ENCODE measurements at places on chromosomes 2 and 18. TPM values are rescaled to one million over a fixed set of nuclear protein-coding genes. Genes with fewer than 3 reads are reported as not detected.

DNA sequence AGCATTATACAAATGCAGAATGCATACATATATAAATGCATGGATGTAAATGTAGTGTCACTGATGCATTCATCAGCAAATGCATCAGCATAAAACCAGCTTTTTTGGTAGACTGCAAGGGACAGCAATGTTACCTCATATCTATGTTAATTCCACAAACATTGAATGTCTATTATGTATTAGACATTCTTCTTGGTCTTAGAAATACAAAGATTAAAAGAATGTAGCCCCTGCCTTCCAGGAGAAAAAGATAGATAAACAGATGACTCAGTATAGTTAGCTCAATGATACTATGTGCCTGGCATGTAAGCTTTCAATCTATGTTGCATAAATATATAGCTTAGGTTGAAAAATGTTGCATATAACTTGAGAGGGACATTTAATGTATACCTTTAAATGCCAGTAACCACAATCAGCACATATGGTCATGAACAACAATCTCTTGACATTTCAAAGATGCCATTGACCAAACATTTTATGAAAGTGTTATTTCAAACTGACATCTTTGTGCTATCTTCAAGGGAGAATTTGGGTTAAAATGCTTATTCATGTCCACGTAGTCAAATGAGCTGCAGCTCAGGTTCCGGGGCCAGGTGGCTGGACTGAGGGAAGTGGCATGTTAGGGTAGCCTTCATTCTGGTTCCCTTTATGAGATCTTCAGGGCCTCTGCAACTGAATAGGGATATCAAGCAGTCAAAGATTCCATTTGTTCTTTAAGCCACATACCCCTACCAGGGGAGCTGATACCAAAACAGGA is 45.2 kb upstream of the GCG start:
- no peak overlapping the region for H3K4me3 ChIP-seq
- H3K27ac ChIP-seq, result no peak overlapping the region
- no peaks in the 10 kb centered on the region for H3K4me1 ChIP-seq
- no peaks in the 10 kb centered on the region for H3K36me3 ChIP-seq

- H3K27ac ChIP-seq, result no peak overlapping the region
- H3K4me3 ChIP-seq, result no peak overlapping the region
- H3K36me3 ChIP-seq, result no peaks in the 10 kb centered on the region
- no peaks in the 10 kb centered on the region for H3K4me1 ChIP-seq
These were observed 93.9 kb upstream of the RAB12 start for GRCh38 chr18:8515142-8515865.

DNA sequence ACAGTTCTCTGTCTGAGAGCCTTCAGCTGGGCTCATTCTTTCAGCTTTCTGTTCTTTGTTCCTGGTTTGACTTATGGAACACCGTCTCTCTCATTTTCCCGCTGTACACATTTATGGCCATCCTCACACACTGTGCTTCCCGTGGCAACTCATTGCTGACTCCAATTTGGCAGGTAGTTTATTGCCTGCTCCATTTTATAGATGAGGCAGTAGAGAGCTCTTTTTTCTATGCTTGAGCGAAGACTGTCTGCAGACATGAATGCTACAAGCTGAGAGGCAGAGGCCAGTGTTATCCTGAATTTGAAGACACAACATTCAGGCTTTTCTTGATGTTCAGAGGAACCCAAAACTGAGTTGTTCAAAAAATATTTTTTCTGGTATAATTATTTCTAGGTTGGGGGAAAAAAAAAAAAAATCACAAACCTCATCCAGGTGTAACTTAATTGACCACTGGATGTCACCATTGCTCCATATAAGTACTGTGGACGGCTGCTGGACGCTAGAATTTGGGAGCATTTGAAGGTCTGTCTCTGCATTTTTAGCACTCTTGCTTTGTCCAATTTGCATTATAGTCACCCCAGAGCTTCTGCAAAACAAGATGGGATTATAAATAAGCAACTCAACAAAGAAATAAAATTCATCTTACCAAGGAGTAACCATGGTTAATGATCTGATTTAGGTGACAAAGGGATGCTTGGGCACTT is 83.5 kb downstream of the HRH4 start:
- no peak overlapping the region for H3K27ac ChIP-seq
- H3K4me1 ChIP-seq, result no peaks in the 10 kb centered on the region
- H3K36me3 ChIP-seq, result no peaks in the 10 kb centered on the region
- no peak overlapping the region for H3K4me3 ChIP-seq

Gene C18orf63
- total RNA-seq, result 0.26 TPM

GRCh38 chr2:67186871-67187270 is 210.3 kb upstream of the ETAA1 start:
- H3K27ac ChIP-seq, result no peak overlapping the region
- no peaks in the 10 kb centered on the region for H3K27me3 ChIP-seq
- H3K4me1 ChIP-seq, result no peaks in the 10 kb centered on the region
- H3K4me3 ChIP-seq, result no peak overlapping the region
- H3K36me3 ChIP-seq, result no peaks in the 10 kb centered on the region

DNA sequence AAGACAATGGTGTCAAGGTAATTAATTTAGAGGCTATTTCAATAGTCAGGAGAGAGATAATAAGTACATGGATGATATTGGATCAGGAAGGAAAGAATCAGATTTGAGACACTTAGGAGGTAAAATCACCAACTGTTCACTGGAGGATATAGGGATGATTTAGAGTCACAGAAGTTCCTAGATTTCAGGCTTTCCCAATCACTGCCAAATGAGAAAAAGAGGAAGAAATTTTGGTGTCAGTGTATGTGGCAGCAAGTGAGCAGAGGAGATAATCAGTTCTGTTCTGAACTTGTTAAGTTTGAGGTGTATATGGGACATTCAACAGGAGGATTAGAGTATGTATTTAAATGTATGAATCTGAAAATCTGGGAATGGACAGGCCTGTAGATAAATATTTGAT is 640.4 kb downstream of the NR4A2 start:
- no peak overlapping the region for H3K27ac ChIP-seq
- no peaks in the 10 kb centered on the region for H3K36me3 ChIP-seq
- no peak for DNase-seq
- H3K27me3 ChIP-seq, result no peaks in the 10 kb centered on the region

GRCh38 chr2:175950512-175950911 is 51.6 kb downstream of the LNPK start:
- no peaks in the 10 kb centered on the region for H3K27me3 ChIP-seq
- DNase-seq, result no peak
- peaks cover 16% of the 10 kb centered on the region for H3K36me3 ChIP-seq
- H3K4me3 ChIP-seq, result no peak overlapping the region

Gene DBI
- 172 TPM for total RNA-seq

GRCh38 chr2:3634596-3635121 is 23.3 kb upstream of the ALLC start:
- H3K4me3 ChIP-seq, result no peak overlapping the region
- DNase-seq, result no peak
- H3K4me1 ChIP-seq, result no peaks in the 10 kb centered on the region
- H3K27me3 ChIP-seq, result no peaks in the 10 kb centered on the region

- peak overlapping the region; percentile 73 for H3K4me3 ChIP-seq
- H3K27me3 ChIP-seq, result no peaks in the 10 kb centered on the region
- DNase-seq, result no peak
- H3K27ac ChIP-seq, result no peak overlapping the region
These were observed 777 bp downstream of the HAAO start for GRCh38 chr2:42791606-42792005.

- H3K4me3 ChIP-seq, result no peak overlapping the region
- no peaks in the 10 kb centered on the region for H3K27me3 ChIP-seq
- no peaks in the 10 kb centered on the region for H3K4me1 ChIP-seq
- H3K36me3 ChIP-seq, result no peaks in the 10 kb centered on the region
- H3K27ac ChIP-seq, result no peak overlapping the region
These were observed 537.7 kb upstream of the PKDCC start for GRCh38 chr2:41510108-41510507.

GRCh38 chr2:168912901-168913369 is 11.8 kb downstream of the G6PC2 start:
- H3K4me1 ChIP-seq, result no peaks in the 10 kb centered on the region
- H3K27me3 ChIP-seq, result peaks cover 21% of the 10 kb centered on the region
- DNase-seq, result no peak

- no peak overlapping the region for H3K4me3 ChIP-seq
- no peaks in the 10 kb centered on the region for H3K27me3 ChIP-seq
- no peaks in the 10 kb centered on the region for H3K4me1 ChIP-seq
- DNase-seq, result no peak
These were observed 384.3 kb downstream of the PIK3C3 start for GRCh38 chr18:42339372-42339771.

GRCh38 chr18:57789759-57790158 is 13.4 kb downstream of the ATP8B1 start:
- H3K4me3 ChIP-seq, result no peak overlapping the region
- H3K27ac ChIP-seq, result peak overlapping the region; percentile 61
- no peaks in the 10 kb centered on the region for H3K36me3 ChIP-seq
- no peaks in the 10 kb centered on the region for H3K27me3 ChIP-seq
- H3K4me1 ChIP-seq, result peaks cover 15% of the 10 kb centered on the region

DNA sequence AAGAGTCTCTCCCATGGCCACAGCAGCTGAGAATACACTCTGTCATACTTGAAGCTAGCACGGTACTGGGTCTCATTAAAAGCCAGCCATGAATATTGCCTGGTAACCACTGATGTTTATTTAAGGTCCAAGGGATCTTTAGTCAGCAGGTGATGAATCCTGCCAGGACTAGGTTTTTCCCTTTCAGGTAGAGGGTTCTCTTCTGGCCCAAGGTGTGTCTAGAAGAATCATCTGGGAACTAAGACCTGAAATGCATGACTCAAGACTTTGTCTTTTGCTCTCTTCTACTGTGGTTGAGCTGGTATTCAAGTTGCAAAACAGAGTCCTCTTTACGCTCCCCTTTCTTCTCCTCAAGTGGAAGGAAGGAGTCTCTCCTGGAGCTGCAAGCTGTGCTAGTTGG is 400.5 kb upstream of the FSIP2 start:
- H3K4me3 ChIP-seq, result no peak overlapping the region
- DNase-seq, result no peak
- H3K4me1 ChIP-seq, result no peaks in the 10 kb centered on the region
- no peaks in the 10 kb centered on the region for H3K36me3 ChIP-seq
- H3K27me3 ChIP-seq, result no peaks in the 10 kb centered on the region

- no peaks in the 10 kb centered on the region for H3K27me3 ChIP-seq
- H3K27ac ChIP-seq, result no peak overlapping the region
- H3K4me3 ChIP-seq, result no peak overlapping the region
- no peaks in the 10 kb centered on the region for H3K36me3 ChIP-seq
These were observed 47.6 kb downstream of the ITGAV start for GRCh38 chr2:186637497-186637800.

- H3K4me3 ChIP-seq, result peak overlapping the region; percentile 81
- H3K27me3 ChIP-seq, result no peaks in the 10 kb centered on the region
- H3K36me3 ChIP-seq, result peaks cover 7% of the 10 kb centered on the region
- DNase-seq, result no peak
- H3K27ac ChIP-seq, result peak overlapping the region; percentile 99
These were observed 3.2 kb downstream of the CFLAR start for GRCh38 chr2:201118961-201119854.

GRCh38 chr2:196368546-196369225 is 197.3 kb upstream of the STK17B start:
- DNase-seq, result no peak
- H3K27ac ChIP-seq, result no peak overlapping the region
- H3K36me3 ChIP-seq, result no peaks in the 10 kb centered on the region
- no peaks in the 10 kb centered on the region for H3K4me1 ChIP-seq
- H3K4me3 ChIP-seq, result no peak overlapping the region

- no peak overlapping the region for H3K4me3 ChIP-seq
- DNase-seq, result no peak
- H3K27ac ChIP-seq, result no peak overlapping the region
- no peaks in the 10 kb centered on the region for H3K36me3 ChIP-seq
These were observed 17.5 kb upstream of the ADAM17 start for GRCh38 chr2:9573013-9573720.

DNA sequence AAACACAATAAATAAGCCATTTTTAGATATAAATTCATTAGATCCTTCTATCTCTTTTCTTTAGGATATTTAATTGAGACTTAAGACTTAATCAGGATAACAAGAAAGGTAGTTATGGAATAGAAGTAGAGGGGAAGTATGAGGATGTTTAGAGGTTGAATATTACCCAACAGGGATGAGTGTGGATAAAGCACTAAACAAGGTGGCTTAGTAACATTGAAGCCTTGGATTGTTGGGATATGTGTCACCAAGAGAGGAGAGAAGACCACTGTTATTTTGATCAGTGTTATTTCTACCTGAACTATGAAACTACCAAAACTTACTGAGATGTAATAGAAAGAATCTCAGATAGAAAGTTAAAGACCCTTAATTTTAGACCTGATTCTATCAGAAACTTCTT is 405.7 kb downstream of the PIK3C3 start:
- H3K4me3 ChIP-seq, result no peak overlapping the region
- H3K27me3 ChIP-seq, result no peaks in the 10 kb centered on the region
- no peaks in the 10 kb centered on the region for H3K36me3 ChIP-seq
- DNase-seq, result no peak
- no peak overlapping the region for H3K27ac ChIP-seq
- H3K4me1 ChIP-seq, result no peaks in the 10 kb centered on the region

Data from left lung (tissue), 14 donors.